Stimulated activated CD4-positive, alpha-beta T cell treated with anti-CD3 and anti-CD28 coated beads, Interleukin-12 subunit alpha, Interleukin-12 subunit beta, amount 100 ng/mL, for 4 hours (primary cell): ENCODE measurements at places on chromosomes 13 and 19.

GRCh38 chr13:43516401-43516833 lies 270.4 kb downstream of the ENOX1 start:
- DNase-seq, result no peak

- DNase-seq, result peak; percentile 75
These were observed 4.8 kb downstream of the IER2 start for GRCh38 chr19:13154911-13155471.

DNA sequence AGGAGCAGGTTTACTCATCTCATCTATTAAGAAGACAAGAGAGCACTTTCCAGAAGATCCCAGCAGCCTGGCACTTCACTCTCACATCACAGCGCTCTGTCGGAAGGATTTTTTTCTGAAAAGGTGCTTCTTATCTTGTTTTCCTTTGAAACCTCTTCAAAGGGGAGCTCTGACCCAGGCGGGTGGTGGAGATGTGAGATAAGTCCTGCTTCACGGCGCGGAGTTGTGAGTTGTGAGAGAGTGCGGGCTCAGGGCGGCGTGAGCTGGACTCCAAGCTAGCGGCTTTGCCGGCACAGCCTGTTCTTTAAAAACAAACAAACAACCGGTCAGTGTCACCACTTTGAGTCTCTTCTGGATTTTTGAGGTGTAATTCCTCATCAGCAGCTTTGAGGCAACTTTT lies 169.0 kb upstream of the ARGLU1 start:
- DNase-seq, result no peak

DNA sequence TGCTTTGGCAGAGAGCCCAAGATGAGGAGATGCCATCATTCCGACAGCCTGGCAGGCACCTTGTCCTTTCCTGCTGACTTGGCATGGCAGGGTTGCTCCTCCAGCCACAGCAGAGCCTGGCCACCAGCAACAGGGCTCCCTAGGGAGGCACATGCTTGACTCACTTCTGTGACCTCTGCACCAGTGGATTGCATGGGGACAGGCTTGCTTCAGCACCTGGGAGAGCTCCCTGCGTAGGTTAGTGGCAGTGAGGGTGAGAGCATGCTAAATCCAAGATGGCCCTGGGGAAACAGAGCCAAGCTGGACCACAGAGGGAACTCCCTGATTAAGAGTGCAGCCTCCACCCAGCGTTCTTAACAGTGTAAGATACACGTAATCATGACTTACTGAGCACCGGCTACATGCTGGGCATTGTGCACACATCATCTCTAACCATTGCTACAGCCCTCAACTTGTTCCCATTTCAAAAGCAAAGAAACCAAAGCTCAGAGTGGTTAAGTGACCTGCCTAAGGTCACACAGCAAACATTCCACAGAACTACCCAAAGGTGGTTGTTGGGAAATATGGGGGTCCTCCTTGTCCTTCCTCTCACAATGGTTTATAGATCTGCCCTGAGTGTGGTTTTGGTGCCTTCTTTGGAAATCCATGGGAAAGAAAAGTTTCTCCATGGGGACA lies 116.6 kb upstream of the UQCRFS1 start:
- no peak for DNase-seq

DNA sequence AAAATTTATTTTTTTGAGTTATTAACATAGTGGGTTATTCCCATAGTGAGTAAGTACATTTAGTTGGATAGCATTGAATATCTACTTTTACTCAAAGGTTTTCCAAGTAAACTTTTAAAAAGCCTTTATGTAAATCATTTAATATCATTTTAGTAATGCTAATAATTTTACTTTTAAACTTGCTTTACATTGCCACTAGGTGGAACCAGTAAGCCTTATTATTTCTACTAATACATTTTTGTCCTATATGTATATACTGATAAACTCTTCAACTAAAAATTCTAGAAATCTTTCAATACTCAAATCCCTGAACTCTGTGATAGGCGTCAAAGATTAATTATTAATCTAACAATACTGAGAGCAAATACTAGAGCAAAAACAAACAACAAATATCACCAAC lies 1709.2 kb upstream of the PCDH20 start:
- no peak for DNase-seq

GRCh38 chr13:33940898-33941297 lies 122.9 kb downstream of the RFC3 start:
- no peak for DNase-seq

GRCh38 chr19:17001603-17002183 lies 24.9 kb downstream of the CPAMD8 start:
- DNase-seq, result peak; percentile 21

DNA sequence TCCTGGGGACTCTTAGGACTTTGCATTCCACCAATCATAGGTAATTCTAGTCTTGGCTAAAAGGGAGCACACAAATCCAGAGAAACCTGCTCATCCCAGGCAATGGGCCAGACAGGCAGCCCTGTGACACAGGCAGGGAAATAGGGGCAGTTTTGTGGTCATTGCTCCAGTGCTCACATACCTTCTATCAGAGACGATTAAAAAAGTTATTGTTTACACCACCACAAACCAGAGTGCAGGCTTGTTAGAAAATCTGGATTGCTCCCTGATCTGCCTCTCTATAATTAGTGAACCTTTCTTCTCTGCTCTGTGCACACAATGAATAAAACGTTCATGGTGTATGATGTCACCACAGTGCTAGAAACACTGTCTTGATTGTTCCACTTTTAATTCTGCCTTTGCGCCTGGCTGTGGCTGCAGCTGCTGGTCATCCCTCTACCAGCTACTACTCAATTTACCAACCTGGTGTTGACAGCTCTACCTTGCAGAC lies 121.6 kb upstream of the SPATA13 start:
- DNase-seq, result no peak

DNA sequence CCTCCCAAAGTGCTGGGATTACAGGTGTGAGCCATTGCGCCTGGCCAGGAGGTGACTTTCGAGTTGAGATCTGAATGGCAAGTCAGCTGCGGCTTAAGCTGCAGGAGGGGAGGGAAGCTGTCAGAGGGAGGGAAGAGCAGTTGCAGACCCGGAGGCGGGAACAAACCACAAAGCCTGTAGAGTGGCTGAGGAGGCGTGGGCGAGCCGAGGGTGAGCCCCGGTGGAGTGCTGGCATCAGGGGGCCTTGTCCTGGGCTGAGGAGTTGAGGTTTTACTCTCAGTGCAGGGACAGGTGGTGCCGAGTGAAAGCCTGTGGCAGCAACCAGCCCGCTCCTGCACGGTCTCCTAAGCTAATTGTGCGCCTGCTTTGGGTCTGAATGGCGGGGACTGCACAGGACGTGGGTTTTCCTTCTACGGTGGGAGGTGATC lies 24.2 kb downstream of the PPP1R37 start:
- DNase-seq, result peak; percentile 53

GRCh38 chr19:10113964-10114650 lies 2.6 kb downstream of the P2RY11 start:
- DNase-seq, result peak; percentile 30

GRCh38 chr13:46603165-46603603 lies 50.2 kb downstream of the LRCH1 start:
- no peak for DNase-seq

DNA sequence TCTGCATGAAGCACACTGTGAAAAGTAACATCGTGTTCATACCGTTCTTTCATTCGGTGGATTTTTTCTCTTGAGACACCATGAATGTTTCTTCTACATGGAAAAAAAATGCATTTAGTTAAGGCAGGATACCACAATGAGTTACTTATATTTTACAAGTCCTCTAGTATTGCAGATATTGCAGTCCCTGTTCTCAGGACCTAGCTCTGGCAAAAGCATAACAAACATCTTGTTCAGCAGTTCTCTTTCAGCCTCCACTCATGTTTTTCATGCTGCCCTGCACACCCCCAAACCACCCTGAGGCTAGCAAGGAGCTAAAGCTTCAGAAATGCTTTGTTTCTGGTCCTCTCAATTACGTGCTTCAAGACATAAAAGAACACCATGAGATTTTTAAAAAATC lies 24.8 kb downstream of the N4BP2L1 start:
- no peak for DNase-seq

- DNase-seq, result no peak
These were observed 45.1 kb downstream of the ATP11A start for GRCh38 chr13:112734696-112735547.

DNA sequence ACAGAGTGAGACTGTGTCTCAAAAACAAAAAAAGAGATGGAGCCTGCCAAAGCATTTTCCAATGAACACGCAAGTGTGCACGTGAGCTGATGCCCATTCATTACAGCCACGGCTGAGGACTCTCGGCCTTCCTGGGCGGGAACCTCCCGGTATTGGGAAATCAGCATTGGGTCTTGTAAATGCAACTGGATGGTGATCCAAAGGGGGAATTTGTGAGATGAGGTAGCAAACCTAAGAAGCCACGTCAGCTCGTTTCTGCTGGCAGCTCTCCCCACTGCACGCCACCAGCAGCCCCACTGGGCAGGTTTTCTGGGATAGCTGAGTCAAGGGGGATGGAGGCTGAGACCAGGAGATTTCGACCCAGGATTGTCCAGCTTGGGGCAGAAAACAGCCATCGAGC lies 11.5 kb downstream of the C13orf46 start:
- no peak for DNase-seq

GRCh38 chr13:85588359-85588758 lies 210.9 kb downstream of the SLITRK6 start:
- no peak for DNase-seq

GRCh38 chr13:66222127-66222526 lies 1008.0 kb downstream of the PCDH9 start:
- no peak for DNase-seq

DNA sequence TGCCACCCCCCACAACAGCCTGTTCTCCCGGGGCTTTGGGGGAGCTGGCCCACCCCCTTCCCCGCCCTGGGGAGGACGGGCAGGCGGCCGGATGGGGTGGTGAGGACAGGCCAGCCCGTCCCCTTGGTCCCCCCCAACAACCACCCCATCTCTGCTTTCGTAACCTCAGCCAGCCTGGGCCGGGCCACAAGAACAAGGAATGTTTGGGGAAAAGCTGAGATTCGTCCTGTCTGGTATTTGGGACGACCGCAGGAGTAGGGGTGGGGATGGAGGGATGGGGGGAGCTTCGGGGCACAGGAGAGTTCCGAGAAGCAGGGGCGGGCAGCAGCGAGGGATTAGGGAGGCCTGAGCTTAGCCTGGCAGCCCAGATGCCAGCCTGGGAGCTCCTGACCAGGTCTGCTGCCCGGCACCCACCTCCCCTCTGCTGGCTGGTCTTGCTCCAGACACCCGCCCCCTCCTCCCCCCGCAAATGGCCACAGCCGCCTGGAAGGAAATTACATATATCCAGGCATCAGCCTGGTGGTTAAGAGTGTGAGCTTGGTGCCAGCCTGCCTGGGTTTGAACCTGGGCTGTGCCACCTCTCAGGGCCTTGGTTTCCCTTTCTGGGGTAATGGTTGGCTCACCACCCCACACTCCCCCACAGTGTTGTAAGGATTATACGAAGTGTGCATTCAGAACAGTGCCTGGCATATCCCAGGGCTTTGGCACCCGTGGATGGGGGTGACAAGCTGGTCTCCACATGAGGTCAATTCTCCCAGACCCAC lies at the start of gene PODNL1:
Gene PODNL1 (minus strand): TSS at position 117 of the 764 bp plus-strand sequence. CDS start 236 bp downstream, outside the sequence.
- DNase-seq, result no peak

DNA sequence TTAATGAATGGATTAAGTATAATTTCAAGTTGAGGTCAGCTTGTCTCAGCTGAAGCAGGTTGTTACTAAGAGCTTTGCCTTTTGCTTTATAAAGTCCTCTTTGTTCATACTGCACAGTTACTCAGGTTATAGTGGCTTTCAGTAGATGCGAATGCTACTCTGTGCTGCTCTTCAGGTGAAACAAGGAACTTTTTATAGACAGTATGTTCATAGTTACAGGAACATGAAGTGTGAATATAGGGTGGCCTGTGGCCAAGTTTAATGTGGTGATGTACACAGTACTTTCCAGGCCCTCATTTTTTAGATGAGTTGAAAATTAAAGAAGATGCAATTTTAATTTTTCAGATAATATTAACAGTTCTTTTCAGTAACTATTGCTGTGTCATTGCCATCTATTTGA lies 20.8 kb downstream of the SUGT1 start:
- no peak for DNase-seq

DNA sequence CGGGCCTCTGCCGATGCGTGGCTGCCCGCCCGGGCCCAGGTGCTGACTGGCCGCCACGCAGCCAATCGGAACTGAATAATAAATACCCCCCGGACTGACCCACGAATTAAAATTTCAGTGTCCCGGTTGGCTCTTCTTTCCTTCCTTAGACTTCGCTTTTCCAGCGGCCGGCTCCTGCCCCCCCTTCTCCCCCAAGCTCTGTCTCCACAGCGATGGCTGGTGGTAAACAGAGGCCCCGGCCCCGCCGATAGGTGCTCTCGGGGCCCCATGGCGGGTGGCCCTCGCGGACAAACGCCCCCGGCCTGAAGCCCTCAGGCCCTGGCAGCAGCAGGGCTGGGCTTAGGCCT lies 2.6 kb downstream of the ZBTB7A start:
- DNase-seq, result no peak

- peak; percentile 43 for DNase-seq
These were observed 24.1 kb downstream of the LGALS16 start for GRCh38 chr19:39679791-39680168.

- no peak for DNase-seq
These were observed 176.9 kb downstream of the KDM4B start for GRCh38 chr19:5145521-5146511.

GRCh38 chr13:75762076-75762937 lies 126.2 kb downstream of the LMO7 start:
- DNase-seq, result no peak

- no peak for DNase-seq
These were observed 6.1 kb upstream of the UPF3A start for GRCh38 chr13:114275304-114275703.
